Cardiac fibroblast (primary cell): ENCODE measurements at places on chromosomes 13 and 19.

GRCh38 chr13:98800078-98800477 is 47.6 kb upstream of the SLC15A1 start:
- DNase-seq = no peak

DNA sequence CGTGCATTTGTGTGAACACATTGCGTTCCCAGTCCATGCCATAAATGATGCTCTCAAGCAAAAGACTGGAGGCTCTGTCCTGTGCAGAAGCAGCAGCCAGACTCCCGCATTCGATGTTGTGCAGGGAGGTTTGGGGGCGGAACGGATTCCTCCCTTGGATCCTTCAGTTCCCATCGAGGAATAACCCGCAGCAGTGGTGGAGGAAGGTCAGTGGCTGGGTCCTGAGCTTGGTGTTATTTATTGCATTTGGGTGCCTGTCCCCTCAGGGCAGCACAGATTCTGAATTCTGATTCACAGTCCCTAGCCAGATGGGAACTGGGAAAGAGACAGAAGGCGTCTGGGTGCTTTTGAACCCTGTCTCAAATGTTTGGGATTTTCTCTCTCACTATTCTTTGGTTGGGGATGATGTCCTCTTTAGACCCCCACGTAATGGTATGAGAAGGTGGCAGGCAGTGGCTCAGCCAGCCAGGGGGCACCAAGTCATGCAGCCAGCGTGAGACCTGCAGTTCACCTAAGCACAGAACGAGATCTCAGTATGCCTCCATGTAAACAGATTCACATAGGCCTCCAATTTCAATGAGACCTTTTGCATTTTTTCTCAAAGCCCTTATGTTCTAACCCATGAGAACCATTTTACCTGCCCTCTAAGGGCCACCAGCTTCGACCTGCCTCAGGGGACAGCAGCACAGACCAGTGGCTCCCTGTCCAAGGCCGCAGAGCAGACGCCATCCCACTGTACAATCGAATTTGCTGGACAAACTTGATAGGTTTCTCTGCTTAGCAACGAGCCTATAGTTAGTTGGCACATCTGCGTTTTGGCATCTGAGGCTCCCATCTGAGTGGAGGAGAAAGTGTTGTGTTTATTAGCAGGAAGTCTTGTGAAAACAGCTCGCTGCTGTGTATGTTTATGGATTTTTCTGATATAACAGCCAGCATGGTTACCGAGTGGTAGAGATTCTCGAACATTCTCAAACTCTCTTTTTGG is 17.8 kb downstream of the KCTD15 start:
- DNase-seq = no peak

GRCh38 chr13:72185776-72186175 is 318.8 kb upstream of the DACH1 start:
- DNase-seq = no peak

DNA sequence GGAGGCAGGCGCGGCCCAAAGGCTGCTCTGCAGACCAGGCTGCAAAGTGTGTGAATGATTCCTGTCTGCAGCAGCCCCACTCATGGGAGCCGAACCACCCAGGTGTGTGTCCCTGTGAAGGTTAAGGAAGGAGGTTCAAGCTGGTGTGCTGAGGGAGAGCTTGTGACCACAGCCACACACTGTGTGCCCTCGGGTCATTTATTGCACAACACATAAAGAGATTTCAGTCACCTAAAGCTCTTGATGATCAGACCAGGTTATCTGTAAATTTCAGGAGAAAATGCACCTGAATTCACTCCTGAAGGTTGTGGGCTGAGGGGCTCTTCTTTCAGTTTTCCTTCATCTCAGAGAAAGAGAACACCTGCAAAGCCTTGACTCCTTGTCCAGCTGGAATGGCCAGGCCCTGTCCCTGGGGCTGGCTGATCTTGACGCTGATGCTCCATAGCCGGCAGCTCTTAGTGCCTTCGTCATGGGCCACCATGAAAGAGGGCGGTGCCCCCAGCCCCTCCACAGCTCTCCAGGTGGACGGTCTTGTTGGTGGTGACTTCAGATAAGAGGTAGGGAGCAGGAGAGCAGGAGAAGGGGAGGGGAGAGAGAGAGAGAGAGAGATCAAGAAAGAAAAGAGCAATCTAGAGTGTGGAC is 110.8 kb upstream of the C1QTNF9B start:
- no peak for DNase-seq

- DNase-seq = no peak
Measured at GRCh38 chr13:44283600-44283999, 90.0 kb upstream of the SERP2 start.

DNA sequence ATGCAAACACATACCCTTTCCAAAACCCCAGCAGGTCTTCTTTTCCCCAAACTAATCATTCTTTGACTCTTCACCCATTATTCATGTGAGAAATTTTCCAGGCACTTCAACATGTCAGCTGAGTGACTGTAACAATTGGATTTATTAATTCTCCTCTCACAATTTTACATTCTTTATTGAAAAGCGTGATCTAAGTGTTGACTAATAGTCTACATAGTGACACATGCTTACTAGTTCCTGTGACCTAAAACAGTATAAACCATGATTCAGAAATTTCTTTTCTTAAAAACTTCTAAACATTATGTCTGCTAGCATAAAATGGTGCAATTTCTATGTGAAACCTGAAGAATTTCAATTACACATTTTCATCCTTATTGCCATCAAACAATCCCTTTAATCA is 532.3 kb downstream of the GPC5 start:
- no peak for DNase-seq

- DNase-seq = no peak
Measured at GRCh38 chr13:114143806-114144605, 11.6 kb upstream of the RASA3 start.

GRCh38 chr19:21323000-21323399 is 6.2 kb downstream of the ZNF708 start:
- DNase-seq = no peak

- DNase-seq = no peak
Measured at GRCh38 chr13:52387721-52388120, 18.3 kb downstream of the THSD1 start.

- DNase-seq = no peak
Measured at GRCh38 chr19:17860993-17861360, 1.3 kb downstream of the RPL18A start.

DNA sequence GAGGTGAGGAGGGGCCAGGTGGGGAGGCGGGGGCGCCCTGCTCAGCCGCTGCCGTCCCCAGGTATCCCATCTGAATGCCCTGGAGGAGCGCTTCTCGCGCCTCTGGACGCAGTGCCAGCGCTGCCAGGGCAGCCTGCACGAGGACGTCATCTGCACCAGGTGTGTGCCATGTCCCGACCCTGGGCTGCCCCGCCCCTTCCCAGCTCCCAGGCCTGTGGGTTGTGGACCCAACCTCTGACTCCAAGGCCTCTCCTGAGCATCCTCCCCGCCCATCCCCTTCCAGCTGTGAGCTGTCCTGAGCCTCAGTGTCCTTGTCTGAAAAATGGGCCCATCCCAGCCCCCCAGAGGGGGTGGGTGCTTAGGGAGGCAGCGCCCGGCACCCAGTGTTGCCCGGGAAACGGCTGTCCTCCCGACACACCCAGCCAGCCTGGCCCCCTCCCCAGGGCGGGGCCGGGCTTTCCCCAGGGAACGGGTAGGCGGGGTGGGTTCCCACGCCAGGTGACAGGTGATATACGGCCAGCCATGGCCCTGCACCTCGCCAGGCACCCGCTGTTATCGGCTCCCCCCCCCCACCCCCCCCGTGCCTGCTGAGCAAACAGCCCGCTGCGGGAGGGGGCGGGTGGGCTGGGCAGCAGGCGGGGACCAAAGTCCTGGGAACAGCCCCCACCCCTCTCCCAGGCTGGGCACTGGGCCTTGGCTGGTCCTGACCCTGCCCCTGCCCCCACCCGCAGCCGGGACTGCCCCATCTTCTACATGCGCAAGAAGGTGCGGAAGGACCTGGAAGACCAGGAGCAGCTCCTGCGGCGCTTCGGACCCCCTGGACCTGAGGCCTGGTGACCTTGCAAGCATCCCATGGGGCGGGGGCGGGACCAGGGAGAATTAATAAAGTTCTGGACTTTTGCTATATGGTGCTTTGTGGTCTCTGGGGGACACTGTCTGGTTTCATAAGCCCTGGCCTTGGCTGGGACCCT is 1.3 kb upstream of the SPIB start:
- no peak for DNase-seq
